Activated CD4-positive, alpha-beta T cell treated with anti-CD3 and anti-CD28 coated beads, Interleukin-2, amount 50 U/mL, for 1 hour (primary cell): ENCODE measurements at places on chromosomes 7 and 10.

DNA sequence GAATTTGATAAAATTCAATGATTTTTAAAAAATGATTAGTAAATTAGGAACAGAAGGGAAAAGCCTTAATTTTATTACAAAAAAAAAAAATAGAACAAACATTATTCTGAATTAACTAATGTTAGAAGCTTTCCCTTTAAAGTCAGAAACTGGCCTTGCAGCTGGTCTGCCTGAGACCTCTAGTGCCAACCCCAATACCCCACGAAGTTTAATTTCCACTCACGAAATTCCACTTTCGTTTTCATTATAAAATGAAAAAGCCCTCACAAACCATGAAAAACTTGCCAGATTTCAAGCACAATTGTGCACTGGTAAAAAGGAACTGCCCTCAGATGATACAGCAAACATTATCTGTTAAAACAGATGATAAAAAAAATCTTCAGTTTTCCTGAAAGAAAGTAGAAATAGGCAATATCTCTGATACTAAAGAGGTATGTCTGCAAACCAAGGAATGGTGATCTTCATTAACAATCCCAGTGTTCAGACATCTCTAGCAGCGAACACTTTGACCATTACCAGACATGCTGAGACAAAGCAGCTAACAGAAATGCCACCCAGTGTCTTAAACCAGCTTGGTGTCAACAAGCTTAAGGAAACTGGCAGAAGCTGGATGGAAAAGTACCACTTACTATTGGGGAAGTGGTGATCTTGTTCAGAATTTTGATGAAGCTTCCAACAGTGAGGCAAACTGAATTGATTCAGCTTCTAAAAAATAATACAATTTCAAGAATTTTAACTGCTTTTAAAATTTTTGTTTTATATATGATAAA lies 80.2 kb downstream of the PALS2 start:
- no peak for DNase-seq

- DNase-seq = no peak
Observed at GRCh38 chr7:23357190-23358093, 58.3 kb downstream of the MALSU1 start.

DNA sequence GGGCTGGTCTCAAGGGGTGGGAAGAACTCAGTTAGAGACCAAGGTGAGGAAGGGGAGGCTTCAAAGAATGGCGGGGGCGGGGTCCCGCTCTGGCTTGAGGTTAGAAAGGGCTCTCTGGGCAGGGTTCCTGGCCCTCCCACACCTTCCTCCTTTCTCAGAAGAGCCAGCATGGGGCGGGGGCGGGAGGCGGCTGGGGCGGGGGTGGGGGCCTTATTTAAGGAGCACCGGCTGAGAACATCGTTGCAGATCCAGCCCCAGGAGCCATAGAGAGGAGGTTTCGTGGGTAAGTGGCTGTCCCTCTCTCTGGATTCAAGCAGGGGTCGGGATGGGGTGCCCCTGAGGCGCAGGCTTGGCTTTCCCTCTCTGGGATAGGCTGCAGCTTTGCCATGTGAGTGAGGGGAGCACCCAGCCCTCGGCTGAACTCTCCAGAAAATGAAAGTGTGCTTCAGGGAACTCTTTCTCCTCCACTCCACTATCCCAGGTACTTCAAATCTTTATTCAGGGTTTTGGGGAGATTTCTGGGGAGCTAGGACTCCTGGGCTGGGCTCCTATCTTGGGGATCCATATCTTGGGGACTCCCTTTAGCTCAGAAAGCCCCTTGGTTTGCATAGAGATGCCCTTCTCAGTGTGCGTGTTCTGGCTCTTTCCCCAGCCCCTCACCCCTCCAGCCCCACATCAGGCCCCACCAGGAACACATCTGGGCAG lies 3.3 kb upstream of the CUEDC2 start:
- no peak for DNase-seq

DNA sequence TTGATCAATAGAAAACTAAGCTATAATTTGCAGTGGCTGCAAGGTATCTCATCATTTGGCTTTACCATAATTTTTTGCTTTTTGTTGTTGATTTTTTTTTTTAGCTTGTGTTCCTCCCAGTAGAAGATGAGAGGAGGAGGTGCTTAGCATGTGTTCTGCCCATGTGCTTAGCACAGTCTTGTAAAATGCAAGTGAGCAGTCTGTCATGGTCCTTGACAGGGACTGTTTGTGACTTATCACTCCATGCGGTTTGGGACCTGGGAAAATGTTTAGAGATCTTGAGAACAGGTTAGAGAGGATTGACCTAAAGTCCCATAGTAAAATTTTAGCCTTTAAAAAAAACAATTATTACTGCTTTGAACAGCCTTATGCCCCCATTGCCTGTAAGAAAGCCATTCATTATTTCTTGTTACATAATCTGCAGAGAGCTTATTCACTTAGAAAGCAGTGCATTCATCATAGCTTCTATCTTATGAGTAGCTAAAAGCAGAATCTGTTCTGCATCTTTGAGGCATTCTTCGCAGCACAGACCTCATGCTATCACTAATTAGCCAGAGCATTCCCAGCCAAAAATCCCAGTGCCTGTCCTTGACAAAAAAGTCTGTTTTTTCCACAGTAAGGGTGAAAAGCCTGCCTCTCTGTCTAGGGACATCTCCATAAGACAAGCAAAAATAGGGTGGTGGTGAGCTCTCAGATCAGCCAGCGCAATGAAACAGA lies 748.7 kb upstream of the GALNT17 start:
- DNase-seq = no peak

- DNase-seq = no peak
Observed at GRCh38 chr7:47253650-47254080, 328.2 kb downstream of the TNS3 start.

DNA sequence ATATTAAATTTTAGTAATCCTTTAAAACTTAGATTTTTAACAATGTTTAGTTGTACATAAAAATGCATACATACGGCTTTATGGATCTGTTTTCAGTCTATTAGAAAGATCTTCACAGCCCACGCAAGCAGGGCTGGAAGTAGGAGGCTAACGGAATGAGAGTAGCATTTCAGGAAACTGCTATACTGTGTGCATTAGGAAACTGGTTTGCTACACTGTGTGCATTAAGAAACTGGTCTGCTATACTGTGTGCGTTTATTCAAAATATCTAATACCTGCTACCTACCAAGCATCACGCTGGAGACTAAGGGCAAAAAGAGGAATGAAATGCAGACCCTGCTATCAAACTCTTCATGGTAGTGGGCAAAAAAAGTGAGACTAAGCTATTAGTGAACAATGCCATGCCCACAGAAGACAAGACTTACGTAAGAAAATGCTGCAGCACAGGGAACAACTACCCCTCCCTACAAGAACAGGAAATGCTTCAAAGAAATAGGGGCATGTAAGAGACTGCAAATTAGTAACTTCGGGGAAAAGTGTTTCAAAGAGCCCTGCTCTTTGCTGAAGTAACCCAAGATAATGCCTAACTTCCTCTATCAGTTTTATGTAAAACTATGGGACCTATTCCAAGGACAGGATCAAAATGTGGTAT lies 11.3 kb downstream of the RAB11FIP2 start:
- DNase-seq = no peak

GRCh38 chr10:31483546-31483945 lies 164.5 kb downstream of the ZEB1 start:
- no peak for DNase-seq

GRCh38 chr7:75957021-75957736 lies 37.2 kb downstream of the TMEM120A start:
- no peak for DNase-seq

GRCh38 chr7:130899638-130900401 lies 165.8 kb upstream of the KLF14 start:
- DNase-seq = no peak

DNA sequence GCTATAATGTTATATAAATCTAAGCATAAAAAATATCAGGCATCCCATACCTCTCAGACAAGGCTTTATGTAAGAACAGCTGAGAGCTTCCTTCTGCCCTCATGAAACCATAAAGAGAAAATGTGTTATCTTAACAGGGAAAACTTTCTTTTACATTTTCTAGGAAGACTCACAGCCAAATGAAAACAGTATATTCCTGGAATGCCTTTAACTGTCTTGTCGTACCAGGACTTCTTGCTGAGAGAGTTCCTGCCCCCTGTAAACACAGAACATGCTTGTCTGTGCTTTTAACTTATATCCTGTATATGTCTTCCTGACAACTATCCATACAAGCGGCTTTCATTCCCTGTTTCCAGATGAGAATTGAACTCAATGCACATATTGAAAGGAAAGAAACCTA lies 64.8 kb upstream of the AHR start:
- DNase-seq = no peak

- peak; percentile 0 for DNase-seq
Observed at GRCh38 chr7:120856621-120857352, 1.2 kb downstream of the TSPAN12 start.

- no peak for DNase-seq
Observed at GRCh38 chr7:22358820-22359697, 2.1 kb upstream of the RAPGEF5 start.

- DNase-seq = no peak
Observed at GRCh38 chr10:3260066-3260834, 87.7 kb upstream of the PITRM1 start.

DNA sequence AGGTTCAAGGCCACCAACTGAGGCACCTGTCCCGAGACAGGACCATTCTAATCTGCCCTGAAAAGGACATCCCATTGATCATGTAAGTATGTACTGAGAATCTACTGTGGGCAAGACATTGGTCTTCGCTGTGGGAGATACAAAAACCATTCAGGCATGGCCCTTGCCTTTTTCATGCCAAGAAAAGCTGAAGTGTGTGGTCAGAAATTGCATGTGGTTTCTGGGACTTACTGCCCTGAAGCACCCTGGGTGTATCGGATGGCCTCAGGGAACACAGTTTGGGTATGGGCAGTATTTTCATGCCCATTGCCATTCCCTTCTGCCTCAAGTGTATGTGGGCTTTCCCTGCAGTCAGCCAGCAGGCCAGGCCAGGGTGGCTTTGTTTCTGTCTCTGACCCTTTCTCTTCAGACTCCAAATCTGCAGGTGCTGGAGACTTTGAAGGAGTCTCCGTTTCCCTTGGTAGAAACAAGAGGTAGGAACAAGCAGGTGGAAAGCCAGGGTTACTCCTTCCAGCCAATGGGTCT lies 285.7 kb downstream of the ZEB1 start:
- no peak for DNase-seq

GRCh38 chr10:110414548-110415309 lies 83.0 kb upstream of the DUSP5 start:
- peak; percentile 77 for DNase-seq

GRCh38 chr10:49010295-49010694 lies 70.7 kb upstream of the LRRC18 start:
- no peak for DNase-seq

DNA sequence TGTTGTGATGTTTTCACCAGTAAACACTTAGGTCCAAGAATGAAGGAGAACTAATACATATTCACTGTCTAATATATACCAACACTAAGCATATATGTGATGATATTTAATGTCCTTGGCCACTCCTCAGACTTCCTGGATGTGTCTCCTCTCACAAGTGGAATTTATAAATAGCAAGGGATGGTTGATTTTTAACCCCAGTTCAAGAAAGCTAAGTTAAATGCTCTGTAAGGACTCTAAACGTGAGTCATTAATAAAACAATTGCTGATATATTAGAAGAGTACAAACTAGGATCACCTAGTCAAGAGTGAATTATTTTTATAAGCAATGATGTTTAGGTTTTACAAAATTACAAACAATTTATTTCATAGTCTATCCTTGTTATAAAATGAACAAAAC lies 355.9 kb upstream of the TMEM229A start:
- DNase-seq = no peak

GRCh38 chr7:149369497-149369896 lies 91.4 kb downstream of the ZNF777 start:
- DNase-seq = no peak

DNA sequence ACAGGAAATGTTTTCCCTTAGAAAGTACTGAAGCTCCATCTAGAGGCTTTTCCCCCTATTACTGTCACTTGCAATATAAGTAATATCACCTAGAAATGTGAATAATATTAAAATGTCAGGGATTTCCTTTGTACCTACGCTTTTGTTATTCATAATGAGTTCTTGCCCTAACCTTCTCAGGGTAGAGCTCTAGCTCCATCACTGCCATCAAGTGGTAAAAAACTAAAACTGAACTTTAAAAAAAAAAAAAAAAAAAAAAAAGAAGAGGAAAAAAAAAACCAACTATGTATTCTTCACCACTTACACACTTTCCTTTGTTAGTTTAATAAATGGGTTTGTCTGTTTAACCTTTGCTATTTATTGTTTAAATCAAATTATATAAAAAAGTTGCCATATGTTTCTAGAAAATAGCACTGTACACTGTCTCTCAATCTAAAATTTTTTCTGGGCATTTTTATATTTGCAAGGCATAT lies 49.9 kb downstream of the DNAJC1 start:
- DNase-seq = no peak

GRCh38 chr7:69598487-69599285 lies 411 bp downstream of the AUTS2 start:
- DNase-seq = no peak

- DNase-seq = no peak
Observed at GRCh38 chr7:66076462-66077329, 1.1 kb downstream of the ASL start.

DNA sequence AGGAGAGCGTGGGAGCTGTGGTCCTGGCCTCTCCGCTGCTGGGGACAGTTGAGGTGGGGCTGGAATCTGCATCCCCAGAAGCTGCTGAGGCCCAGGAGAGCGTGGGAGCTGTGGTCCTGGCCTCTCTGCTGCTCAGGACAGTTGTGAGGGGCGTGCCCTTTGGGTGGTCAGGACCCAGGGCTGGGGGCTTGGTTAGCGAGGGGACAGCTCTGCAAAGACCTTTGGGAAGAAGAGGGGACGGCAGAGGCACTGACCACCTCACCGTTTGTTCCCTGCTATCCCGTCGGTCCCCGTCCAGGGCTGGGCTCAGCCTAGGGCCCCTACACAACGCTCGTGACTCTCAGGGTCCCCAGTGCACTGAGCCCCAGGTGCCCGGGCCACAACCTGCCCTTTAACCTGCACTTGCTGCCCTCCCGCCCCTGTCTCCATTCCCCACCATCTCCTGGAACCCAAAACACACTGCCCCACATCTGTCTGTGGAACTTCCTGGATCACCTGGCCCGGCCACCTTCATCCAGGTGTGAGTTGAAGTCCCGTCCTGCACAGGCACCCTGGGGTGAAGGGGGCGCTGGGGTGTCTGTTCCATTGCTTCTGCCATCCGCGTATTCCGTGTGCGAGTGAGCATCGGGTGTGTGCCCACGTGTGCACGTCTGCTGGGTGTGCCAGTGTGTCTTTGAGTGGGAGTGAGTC lies 14.1 kb downstream of the FOXL3 start:
- no peak for DNase-seq

GRCh38 chr10:91410638-91411371 lies 661 bp downstream of the HECTD2 start:
- DNase-seq = peak; percentile 8

GRCh38 chr7:88229302-88229995 lies 9.6 kb upstream of the SRI start:
- DNase-seq = no peak

DNA sequence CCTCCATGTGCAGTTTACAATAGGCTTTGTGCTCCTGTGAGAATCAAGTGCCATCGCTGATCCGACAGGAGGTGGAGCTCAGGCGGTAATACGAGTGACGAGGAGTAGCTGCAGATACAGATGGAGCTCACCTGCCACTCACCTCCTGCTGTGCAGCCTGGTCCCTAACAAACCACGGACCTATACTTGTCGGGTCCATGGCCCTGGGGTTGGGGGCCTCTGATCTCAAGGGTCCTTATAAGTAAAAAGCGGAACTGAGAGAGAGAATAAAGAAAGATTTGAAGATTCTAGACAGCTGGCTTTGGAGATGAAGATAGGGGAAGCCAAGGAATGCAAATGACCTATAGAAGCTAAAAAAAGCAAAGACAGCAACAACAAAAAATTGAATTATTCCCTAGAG lies 130.6 kb downstream of the PLXDC2 start:
- DNase-seq = no peak
